Fibroblast of skin of back (primary cell): ENCODE measurements at places on chromosomes 5 and 9.

GRCh38 chr9:138060881-138061280, 183.3 kb downstream of the CACNA1B start:
- no peak for DNase-seq

DNA sequence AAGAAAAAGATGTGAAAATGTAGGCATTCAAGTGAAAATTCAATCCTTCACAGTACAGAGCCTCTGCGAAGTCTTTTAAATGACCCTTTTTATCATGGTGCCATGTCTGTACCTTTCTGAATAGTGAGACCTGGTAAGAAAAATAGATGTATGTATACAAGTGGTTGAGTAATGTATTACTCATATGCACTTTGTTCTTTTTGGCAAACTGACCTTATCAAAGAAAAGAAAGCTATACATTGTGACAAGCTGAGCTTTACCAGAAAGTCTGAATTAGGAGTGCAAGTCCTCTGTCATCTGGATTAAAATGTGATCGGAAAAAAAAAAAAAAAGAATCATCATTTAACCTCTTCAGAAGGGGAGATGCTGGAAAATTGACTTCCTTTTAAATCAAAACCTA, 356.4 kb upstream of the CCNH start:
- no peak for DNase-seq

DNA sequence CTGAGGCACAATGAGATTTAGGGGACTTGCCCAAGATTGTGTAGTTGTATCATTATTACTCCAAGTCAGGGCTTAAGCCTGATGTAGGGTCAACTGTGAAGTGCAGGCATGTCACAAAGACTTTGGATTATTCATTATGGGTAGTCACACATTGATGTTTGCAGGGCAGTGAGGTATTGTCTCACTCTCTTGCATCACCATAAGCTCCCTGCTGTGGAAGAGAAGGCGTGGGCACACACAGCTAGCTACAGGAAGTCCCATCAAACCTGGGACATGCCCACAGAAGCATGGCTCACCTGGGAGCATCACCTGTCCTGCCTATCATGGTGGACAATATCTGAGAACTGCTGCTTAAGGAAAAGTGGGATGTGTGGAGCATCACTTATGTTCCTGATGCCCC, 42.1 kb downstream of the TMOD1 start:
- no peak for DNase-seq

- DNase-seq = no peak
These were observed 128.8 kb downstream of the NR2F1-AS1 start for GRCh38 chr5:93452255-93452654.

- peak; percentile 42 for DNase-seq
These were observed 308.6 kb upstream of the RGMB start for GRCh38 chr5:98464737-98465330.

DNA sequence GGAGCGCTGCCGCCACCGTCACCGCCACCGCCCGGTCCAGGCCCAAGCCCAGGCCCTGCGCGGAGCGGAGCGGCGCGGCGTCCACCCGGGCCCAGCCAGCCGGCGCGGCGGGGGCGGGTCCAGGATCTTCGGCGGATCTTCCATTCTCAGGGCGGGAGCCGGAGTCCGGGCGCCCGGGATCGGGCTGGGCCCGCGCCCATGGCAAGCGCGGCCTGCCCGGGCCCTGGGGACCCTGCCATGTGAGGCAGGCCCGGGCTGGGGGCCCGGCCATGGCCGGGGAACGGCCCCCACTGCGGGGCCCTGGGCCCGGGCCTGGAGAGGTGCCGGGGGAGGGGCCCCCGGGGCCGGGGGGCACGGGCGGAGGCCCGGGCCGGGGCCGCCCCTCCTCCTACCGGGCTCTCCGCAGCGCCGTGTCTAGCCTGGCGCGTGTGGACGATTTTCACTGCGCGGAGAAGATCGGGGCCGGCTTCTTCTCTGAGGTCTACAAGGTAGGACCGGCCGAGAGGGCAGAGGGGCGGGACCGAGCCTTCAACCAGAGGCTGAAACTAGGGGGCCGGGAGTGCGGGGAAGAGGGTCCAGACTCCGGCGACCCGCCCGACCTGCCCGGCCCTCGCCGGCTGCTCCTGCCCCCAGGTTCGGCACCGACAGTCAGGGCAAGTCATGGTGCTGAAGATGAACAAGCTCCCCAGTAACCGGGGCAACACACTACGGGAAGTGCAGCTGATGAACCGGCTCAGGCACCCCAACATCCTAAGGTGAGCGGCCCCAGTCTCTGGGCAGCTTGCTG, 482 bp downstream of the TESK1 start:
- DNase-seq = no peak

DNA sequence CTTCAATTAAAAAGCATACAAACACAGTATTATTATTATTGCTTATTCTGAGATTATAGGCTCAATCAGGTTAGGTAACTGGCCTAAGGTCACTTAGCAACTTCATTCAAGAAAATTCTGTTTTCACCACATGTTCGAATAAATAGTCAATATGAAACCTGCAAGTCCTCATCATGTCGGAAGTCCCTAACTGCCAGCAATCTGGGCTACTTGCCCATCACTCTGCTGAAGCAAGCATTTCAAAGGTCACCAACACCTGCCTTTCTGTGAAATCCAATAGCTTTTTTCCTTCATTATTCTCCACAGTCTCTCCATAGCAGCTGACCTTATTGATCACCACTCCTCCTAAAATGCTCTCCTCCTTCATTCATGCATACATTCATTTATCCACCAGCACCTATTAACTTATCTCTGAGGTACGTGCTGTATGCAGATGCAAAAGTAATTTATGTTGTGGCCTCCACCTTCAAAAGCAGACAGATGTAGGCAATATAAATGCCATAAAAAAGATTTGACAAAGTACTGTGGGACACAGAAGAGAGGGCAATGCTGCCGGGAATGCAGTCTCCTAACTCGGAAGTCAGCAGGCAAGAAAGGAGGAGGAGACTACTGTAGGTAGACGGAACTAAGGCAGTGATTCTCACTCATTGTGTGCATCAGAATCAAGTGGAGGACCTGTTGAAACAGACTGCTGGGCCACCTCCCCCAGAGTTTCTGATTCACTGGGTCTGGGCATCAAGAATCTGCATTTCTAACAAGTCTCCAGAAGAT, 310.9 kb downstream of the BNC2 start:
- DNase-seq = no peak

DNA sequence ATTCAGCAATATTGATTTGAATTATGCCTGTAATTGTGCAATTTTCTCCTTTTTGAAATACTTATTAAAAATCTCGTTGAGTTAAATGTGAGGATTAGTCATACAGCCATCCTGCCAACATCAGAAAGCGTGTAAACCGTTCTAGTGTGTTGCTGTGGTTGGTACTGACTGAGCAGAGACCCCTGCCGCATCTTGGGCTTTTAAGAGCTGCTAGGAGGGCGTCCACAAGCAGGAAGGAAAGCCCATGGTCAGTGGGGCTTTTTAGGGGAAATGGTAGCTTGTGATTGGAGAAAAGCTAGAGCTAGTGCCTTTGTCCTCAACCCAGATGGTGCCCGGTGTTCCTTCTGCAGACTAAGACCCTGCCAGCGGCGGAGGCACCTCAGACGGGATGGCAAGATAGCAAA, 1.3 kb downstream of the SDHA start:
- DNase-seq = peak; percentile 21

GRCh38 chr5:172458976-172459782, 4.9 kb upstream of the SH3PXD2B start:
- DNase-seq = no peak

DNA sequence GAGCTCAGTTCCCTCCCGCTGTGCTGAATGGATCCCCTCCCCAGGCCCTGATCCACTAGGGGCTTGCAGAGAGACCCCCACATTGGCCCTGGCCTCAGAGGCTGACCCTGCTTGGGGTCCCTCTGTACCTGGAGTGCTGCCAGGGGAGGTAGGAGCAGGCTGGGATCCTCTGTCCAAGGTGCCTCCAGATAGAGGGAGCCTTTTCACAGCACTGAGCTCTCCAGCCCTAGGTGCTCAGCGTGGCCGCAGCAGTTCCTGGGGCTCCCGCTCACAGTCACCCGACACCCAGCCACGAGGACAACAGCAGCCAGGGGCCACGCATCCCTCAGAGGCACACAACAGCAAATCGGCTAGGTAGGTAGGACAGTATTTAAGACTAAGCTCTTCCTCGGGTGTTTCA, 62.2 kb upstream of the IRX2 start:
- no peak for DNase-seq

DNA sequence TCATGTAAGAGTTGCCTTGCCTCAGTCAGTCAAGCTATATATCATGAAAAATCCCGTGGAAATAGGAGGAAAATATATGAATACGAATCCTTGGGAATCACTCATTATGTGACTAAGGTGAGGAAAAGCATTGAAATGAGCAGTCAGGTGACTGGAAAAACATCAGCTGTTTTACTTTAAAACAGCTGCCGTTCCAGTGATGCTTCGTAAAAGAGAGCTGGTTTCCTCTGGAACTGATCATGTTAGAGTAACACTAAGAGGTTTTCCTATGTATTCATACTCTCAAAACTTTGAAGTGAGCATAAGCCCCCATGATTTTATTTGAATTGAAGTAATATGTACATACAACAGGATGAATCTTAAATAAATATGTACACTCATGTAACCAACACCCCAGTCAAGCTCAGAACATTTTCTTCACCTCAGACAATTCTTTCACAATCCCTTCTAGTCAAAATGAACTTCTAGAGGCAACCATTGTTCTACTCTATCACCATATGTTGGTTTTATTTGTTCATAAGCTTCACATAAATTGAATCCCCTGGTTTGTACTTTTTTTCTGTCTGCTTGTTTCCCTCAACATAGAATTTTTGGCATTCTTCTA, 107.7 kb downstream of the SLC25A46 start:
- DNase-seq = no peak

- no peak for DNase-seq
These were observed 612.1 kb downstream of the PTPRD start for GRCh38 chr9:10000669-10001068.

DNA sequence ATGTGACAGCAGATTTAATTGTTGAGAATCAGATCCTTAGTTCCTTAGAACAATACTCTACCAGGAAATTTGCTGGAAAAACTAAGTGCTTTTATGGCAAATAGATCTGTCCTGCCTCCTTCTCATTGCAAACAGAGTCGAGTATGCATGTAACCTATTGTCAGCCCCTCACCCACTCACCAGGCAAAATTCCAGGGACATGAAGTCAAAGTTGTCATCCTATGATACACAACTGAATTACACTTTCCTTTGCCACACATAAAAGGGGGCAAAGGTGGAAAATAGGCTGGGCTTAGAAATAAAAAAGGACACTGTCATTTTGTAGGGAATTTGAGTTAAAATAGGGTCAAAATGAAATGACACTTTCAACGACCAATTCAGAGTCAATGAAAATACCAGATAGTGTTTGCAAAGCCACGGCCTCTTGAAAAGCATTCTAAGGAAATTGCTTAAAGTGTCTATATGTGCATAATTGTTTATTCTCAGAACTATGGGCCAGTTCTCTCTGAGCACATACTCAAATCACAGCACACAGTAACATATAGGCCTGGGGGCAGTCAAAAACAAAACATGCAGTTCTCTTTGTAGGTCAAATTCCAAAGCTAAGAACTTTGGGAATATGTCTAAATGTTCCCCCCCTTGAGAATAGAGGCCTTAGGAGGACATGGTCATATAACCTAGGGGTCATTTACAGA, 452.8 kb downstream of the NFIB start:
- DNase-seq = no peak

DNA sequence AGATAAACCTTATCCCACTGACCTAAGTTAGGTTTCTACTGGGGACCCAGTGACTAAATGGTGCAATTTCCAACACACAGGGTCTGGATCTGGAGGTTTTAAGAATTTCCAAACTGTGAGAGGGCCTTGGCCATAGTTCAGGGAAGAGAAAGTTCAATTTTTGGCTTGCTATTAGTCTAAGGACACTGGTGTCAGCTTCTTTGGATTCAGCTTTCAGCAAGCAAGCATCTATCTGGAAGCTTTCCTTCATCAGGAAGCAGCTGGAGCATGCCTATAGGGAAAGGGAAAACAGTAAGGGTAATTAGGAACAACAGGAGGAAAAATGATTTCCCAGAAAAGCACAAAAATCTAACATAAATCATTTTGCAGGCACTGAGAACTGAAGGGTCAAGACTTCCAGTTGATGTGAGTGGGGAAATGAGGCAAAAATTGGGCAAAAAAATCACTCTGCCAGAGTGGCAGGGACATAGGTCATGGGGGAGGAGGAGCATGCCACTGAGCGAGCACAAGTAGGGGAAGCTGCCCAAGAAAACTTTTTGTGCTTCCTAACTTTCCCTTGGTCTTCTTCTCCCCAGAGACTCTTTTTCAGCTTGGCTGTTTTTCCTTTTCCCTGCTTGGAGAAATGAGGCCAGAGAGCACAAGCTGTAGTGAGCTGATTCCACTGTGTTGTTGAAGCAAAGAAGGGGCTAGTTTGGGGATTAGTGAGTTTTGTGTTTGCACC, 299.6 kb downstream of the FGF10 start:
- DNase-seq = no peak

DNA sequence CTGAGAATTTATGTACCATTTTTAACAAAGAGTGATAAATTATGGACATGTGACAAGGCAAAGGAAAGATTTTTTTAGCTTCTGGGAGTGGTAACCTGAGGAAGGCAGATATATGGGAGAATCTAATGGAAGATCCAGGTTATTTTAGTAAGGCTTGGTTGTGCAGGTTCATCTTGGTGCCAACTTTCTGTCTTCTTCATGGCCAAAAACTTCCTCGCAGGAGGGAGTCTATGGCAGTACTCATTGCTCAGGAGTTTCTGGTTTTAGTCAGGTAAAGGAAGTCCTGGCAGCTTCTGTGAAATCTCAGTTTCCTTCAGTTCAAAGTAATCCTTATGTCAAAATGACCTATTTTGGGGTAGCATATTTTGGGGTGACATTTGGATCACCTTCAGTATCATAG, 248.3 kb upstream of the KCNN2 start:
- DNase-seq = no peak

- no peak for DNase-seq
These were observed 60.6 kb downstream of the COMMD10 start for GRCh38 chr5:116145416-116145815.

DNA sequence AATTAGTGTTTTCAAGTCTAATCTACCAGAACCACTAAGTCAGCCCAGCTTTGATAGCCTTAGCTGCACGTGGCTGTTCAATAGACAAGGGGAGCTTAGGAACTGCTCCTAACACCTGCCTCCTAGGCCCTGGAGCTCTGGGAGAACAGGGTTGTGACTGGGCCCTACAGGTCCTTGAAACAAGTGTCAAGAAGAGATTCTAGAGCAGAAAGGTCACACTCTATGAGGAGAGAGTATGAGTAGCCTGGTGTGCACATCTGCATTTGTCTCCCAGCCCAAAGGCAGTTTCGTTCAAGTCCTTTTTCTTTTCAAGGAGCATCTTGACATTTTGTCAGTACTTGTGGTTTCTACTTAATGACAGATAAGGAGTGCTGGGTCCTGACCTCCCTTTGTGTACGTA, 206.1 kb downstream of the PRELID2 start:
- DNase-seq = no peak

GRCh38 chr5:42689391-42689790, 67.2 kb upstream of the CCDC152 start:
- DNase-seq = no peak

GRCh38 chr9:16484744-16485143, 385.7 kb downstream of the BNC2 start:
- DNase-seq = no peak
